ENCODE measurements at places on chromosomes 5 and 9. TPM values are rescaled to one million over a fixed set of nuclear protein-coding genes. Genes with fewer than 3 reads are reported as not detected.

The GHR gene
- not detected for total RNA-seq

The FCN2 gene
- total RNA-seq: not detected

The TYRP1 gene
- not detected for total RNA-seq

The SLU7 gene
- 56.7 TPM for total RNA-seq

The IL13 gene
- total RNA-seq: not detected

The NMUR2 gene
- total RNA-seq: 0.06 TPM

The CEMIP2 gene
- 71.7 TPM for total RNA-seq

The PCDH1 gene
- total RNA-seq: 2.0 TPM

The SPAAR gene
- not detected for total RNA-seq

The KIF24 gene
- 4.1 TPM for total RNA-seq

The PCDHGB2 gene
- total RNA-seq: 0.09 TPM

The KCNMB1 gene
- not detected for total RNA-seq

The IFNB1 gene
- total RNA-seq: not detected

The APBA1 gene
- 0.47 TPM for total RNA-seq

The AK8 gene
- 0.89 TPM for total RNA-seq
